Mesenteric fat pad (tissue), 1 donor: ENCODE measurements at places on chromosomes 13 and 19. TPM values are rescaled to one million over a fixed set of nuclear protein-coding genes. Genes with fewer than 3 reads are reported as not detected.

DNA sequence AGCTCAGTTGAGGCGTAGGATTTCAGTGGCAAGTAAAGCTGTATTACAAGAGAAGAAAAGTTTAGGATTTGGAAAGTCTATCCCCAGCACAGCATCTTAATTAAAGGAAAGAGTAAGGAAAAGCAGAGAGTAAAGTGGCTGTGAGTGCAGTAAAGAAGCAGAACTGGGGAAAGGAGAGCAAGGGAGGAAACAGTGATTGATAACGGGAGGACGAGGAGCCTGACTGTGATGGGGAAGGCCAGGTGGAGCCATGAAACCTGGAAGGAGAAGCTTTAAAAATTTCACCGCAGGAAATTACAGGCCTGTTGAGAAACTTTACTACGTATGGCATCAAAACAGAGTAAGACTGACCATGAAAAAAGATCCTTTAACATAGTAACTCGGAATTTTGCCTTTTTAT lies 175.6 kb downstream of the SHISA2 start:
- no peak for DNase-seq

DNA sequence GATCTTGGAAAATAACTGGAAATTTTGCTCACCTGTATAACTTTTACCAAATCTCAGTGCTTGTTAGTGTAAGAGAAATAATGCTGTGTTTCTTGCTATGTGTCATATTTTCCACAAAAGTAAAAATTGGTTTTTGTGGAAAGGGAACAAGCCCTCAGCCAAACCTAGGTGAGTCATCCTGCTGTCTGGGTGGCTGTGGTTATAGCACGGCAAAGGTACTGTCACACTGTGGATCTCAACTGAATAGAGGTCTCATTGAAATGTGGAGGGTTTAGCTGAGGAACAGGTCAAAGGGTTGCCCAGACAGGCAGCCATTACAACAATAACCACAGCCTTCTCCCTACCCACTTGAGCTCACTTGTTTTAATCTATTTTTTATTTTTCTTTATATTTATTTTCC lies 338.8 kb upstream of the DACH1 start:
- DNase-seq: no peak

DNA sequence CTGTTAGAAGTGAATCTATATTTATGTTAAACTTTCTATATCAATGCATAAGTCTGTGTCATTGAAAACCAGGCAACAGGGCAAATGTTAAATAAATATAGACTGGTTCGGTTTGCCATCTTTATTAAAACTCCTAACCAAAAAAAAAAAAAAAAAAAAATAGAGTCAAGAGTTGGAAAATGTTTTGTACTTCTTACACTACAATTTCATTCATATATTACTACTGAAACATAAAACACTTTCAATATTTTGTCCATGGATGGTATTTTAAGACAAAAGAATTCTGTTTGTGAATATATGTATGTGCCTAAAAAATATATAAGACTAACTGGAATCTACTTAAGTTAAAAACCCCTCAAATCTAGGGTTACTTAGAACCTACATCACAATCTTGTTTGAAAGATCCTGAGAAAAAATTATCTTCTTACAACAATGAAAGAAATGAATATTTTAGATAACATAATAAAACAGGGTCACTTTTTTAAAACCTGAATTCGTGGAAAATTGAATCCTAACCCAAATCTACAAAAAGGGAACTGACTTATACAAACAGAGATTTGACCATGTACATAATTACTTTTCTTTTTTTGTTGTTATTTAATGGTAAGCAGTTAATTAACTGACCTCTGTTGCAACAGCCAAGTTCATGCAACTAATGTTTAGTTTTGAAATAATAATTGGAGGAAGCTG lies 5.1 kb downstream of the DACH1 start:
- DNase-seq: no peak

- DNase-seq: no peak
Observed at GRCh38 chr19:35116072-35116801, 614 bp downstream of the FXYD3 start.

- DNase-seq: no peak
Observed at GRCh38 chr19:33134571-33135041, 2.7 kb downstream of the WDR88 start.

- DNase-seq: no peak
Observed at GRCh38 chr13:102905905-102906771, 60.3 kb downstream of the ERCC5 start.

GRCh38 chr19:5850189-5850588 lies 1.1 kb downstream of the FUT3 start:
- DNase-seq: no peak

DNA sequence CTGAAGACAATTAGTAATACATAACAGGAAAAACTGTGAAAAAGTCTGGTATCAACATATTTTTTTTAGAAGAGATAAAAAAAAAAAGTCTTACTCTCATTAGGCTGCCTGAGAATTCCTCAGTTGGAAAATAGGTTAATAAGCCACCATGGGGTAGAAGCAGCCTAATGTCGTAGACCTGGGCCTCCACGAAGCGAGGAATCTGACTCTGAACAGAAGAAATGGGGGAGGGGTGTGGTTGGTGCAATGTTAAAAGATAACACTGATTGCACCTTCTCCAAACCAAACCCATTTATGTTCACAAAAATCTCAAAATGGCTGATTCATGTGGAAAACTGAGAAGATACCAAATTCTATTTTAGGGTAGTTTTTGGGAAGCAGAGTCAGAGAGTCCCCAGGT lies 62.4 kb downstream of the MPHOSPH8 start:
- no peak for DNase-seq

- DNase-seq: no peak
Observed at GRCh38 chr13:66840621-66841020, 389.5 kb downstream of the PCDH9 start.

DNA sequence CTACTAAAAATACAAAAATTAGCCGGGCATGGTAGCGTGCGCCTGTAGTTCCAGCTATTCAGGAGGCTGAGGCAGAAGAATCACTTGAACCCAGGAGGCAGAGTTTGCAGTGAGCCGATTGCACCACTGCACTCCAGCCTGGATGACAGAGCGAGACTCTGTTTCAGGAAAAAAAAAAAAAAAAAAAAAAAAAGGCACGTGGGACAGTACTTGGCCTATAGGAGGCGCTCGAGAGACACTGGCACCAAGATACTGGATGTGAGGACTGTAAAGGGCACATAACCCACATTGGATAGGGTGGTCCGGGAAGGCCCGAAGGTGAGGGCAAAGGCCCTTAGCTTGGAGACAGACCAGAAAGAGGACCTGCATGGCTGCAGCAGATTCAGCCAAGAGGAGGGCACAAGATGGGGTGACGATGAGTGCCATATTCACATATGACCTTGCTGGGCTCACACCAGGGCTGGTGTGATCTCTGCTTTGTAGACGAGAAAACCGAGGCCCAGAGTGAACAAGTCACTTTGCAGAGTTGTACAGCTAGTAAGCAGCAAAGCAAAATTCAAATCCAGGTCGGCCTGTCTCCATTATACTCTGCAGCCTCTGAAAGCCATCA lies 89.4 kb downstream of the DPF1 start:
- no peak for DNase-seq

NLRP5 gene
- not detected for total RNA-seq

DNAAF3 gene
- total RNA-seq: 0.48 TPM

KIR2DL1 gene
- total RNA-seq: not detected

ZNF577 gene
- total RNA-seq: 8.0 TPM

OLFM2 gene
- 15.9 TPM for total RNA-seq
